GM13977 (cell line): ENCODE measurements at places on chromosomes 6 and 20.

GRCh38 chr20:44399446-44399845 lies 43.9 kb downstream of the HNF4A start:
- no peak for DNase-seq

GRCh38 chr6:1797801-1798200 lies 188.1 kb downstream of the FOXC1 start:
- DNase-seq, result no peak

- DNase-seq, result no peak
Measured at GRCh38 chr6:121666814-121667213, 231.4 kb downstream of the GJA1 start.

DNA sequence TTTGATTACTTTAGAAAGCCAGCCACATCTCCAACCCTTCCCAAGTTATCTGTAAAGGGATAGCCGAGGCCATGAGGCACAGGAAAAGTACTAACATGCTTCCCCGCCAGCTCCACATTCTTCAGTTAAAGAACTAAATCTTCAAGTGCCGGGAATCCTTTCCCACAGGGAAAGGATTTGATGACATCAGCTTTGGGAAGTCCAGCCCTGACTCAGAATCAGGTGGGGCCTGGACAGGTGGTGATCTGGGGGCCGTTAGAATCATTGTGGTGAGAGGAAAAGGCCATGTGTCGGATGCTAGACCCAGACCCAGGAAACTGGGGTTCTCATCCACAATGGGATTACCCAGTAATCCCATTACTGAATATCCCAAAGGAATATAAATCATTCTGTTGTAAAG lies 580.0 kb downstream of the QKI start:
- no peak for DNase-seq

DNA sequence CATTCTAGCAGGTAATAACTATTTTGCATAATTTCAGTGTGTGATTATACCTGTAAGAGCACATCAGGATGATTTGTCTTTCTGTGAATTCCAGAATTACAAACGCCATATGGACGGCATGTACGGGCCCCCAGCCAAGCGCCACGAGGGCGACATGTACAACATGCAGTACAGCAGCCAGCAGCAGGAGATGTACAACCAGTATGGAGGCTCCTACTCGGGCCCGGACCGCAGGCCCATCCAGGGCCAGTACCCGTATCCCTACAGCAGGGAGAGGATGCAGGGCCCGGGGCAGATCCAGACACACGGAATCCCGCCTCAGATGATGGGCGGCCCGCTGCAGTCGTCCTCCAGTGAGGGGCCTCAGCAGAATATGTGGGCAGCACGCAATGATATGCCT lies 122.7 kb downstream of the TMEM242 start:
- DNase-seq, result no peak
